ENCODE measurements at places on chromosomes 5 and 9.

DNA sequence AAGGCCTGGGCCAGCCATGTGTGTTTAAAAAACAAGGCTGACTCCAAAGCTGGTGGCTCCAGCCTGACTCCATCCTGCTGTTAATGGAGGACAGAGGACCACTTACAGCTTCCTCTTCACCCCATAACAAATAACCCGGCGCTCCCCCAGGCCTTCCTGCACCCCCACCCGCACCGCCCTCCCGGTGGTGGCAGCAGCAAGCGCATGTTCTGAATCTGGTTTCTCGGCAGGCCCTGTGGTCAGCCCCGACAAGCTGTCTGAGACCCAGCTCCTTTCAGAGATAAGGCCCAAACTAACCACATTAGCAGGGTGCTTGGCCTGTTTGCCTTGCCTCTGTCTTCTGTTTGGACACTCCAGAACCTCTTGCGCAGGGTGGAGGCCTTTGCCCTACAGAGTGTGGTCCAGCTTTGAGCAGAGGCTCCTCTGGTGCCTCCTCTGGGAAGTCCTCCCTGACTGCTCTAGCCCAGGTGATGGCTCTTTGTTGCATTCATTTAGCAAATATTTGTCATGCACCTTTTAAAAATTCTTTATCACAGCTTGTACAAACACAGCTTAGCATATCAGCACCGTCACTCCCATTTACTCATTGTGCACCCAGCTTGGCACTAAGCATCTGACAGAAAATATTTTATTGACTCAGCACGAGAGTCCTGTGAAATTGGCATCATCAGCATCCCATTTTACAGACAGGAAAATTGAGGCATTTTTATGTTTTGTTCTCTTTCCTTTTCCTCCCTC is 78.4 kb downstream of the NDFIP1 start:
- DNase-seq = no peak

DNA sequence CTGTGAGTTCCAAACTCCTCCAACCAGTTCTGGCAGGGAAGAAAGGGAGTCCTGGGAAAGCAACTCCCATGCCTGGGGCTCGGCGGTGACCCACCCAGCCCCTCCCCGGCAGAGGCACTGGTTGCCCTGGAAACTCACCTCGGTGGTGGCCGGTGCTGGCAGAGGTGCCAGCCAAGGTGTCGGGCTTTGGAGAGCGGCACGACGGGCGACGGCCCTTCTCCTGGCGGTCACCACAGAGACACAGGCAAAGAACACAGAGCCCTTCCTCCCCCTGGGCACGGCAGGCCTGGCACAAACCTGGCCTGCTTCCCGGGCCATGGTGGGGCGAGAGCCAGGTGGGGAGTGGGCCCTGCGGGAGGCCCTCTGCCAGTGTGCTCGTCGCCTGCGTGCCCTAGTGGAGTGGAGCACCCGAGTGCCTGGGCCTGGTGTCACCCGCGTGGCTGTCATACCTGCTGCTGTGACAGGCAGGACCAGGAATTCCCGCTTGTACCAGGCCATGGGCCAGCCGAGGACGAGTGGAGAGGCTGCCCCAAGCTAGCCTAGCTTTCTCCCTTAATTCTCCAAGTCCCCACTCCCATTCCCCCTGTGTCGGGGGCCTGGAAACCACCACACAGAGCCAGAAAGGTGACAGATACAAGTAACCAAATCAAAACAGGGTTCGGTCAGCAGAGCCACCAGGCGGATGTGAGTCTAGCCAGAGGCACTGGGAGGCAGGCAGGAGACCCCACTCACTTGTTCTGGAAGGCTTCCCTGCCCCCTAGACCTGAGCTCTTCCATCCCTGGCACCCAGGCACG is 8.2 kb upstream of the RALGDS start:
- no peak for DNase-seq

DNA sequence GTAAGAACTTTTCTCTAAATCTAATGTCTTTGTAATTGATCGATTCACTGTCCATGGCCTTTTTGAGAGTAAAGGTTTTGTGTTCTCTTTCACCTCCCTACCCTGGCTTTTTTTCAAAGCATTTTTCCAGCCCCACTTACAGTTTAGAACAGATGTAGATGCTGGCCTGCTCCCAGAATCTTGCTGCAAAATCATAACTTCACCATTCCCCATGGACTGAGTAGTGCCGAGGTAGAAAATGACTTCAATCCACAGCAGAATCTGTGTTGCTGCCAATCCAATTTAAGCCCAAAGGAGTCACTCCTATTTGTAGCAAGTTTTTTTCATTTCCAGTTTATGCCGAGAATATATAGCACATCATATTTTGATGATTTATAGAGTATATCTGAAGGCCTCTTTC is 46.5 kb upstream of the CEMIP2 start:
- DNase-seq = no peak

GRCh38 chr5:132380047-132380446 is 10.5 kb downstream of the SLC22A5 start:
- no peak for DNase-seq

GRCh38 chr9:111897601-111898137 is 1.1 kb downstream of the UGCG start:
- no peak for DNase-seq

GRCh38 chr9:37417857-37418618 is 4.5 kb upstream of the GRHPR start:
- no peak for DNase-seq

GRCh38 chr9:135647884-135648283 is 8.5 kb upstream of the GLT6D1 start:
- DNase-seq = no peak

GRCh38 chr5:87551911-87552310 is 139.2 kb upstream of the CCNH start:
- DNase-seq = no peak

GRCh38 chr5:167233507-167234220 is 1057.8 kb upstream of the WWC1 start:
- DNase-seq = no peak

DNA sequence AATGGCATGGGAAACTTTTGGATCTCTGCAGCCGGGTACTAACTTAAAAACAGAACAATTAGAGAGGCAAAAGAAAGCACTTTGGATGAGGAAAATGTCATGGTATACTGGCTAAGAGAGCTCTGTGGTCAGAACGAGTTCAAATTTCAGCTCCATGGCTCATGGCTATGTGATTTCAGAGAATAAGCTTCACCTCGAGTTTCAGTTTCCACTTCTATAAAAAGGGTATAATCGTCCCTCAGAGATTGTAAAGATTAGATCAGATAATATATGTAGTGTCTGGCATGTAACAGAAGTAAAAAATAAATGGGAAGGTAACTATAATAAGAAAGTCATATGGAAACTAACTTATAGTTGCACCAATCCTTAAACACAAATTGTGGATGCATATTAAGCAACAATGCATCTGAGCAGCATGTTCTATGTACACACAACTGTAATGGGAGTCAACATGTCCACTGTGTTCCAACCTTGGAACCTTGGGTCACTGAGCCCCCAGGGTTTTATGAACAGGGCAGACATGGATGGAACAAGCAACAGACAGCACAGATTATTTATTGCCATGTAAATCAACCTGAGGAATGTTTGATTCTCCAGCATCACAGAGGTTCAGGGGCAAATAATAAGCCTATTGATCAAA is 145.4 kb downstream of the MAPKAP1 start:
- DNase-seq = no peak

GRCh38 chr5:108415726-108416125 is 33.8 kb upstream of the FBXL17 start:
- DNase-seq = no peak

GRCh38 chr9:70315389-70315788 is 56.6 kb downstream of the SMC5 start:
- DNase-seq = no peak

- peak; percentile 58 for DNase-seq
These were observed 144.2 kb downstream of the PDZD2 start for GRCh38 chr5:31783086-31783645.

GRCh38 chr5:56159521-56159947 is 73.6 kb downstream of the ANKRD55 start:
- DNase-seq = no peak

GRCh38 chr5:109833946-109834345 is 144.2 kb downstream of the MAN2A1 start:
- no peak for DNase-seq

DNA sequence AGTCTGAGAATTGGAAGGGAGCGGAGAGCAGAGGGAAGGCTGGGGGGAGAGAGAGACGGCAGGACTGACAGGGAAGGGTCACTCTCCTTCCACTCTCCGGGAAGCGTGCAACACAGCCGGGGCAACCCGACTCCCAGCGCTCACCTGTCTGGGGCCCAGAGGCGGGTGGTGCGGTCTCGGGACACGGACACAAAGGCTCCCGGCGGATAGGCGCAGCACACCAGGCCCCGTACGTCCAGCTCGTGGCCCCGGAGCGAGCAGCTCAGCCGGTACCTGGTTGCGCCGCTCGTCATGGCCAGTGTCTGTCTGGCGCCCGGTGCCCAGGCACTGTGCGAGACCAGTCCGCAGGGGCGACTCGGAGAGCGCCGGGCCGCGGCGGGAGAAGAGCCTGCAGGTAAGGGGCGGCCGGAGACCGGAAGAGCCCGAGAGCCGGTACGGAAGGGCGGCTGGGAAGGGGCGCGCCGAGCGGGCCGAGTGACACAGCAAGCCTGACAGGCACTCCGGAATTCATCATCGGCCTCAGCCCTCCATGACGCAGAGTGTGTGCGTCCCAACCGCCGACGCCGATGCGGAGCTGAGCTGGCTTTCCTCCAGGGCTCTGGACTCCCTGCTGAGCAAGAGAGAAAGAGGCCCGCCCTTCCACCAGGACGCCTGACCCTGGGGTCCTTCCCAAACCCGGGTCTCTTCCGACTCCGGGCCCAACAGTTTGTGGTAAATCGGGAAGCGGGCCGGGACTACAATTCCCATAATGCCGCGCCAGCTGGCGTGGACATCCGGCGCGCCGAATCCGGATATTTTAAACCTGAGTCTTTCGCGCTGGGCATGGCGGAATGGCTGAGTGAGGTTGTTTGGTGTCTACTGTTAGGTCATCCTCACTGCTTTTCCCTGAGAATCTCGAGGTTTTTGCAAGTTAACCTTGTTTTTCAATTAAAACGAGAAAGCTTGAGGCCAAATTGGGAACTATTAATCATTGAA is at the start of gene PLAA:
Gene PLAA (minus strand): TSS at position 490 of the 975 bp plus-strand sequence. CDS start 197 bp downstream, at position 293.
- DNase-seq = peak; percentile 69

DNA sequence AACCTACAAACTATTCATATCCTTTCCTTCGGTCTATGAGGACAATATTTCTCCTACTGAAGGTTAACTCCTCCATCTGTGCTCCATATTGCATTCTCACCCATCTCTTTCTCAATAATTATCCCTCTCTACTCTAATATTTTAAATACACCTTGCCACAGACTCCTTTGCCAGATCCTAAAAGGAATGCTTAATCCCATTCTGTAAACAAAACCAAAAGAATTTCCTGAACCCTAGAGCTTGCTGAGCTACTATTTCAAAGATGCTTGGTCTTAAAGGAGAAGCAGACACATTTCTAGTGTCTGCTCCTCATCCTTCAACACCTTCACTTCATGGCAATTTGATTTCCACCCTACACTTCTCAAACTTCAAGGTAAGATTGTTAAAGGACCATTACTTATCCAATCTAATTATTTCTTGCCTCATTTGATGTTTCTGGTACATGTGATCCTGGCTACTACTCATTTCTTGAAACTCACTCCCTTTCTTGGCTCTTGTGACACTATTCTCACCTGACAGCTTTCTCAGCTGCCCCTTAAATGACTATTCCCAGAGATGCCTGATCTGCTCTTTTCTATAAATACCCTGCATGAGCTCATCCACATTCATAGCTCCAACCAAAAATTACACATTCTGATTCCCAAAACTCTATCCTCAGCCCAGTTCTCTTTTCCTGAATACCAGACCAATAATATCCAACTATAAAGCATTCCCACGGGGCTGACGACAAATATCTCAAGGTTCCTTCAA is 20.2 kb downstream of the HOMER1 start:
- no peak for DNase-seq

GRCh38 chr5:17802256-17802655 is 168.0 kb downstream of the TAF11L14 start:
- no peak for DNase-seq

- DNase-seq = no peak
These were observed 244.7 kb downstream of the BNC2 start for GRCh38 chr9:16625811-16626210.

DNA sequence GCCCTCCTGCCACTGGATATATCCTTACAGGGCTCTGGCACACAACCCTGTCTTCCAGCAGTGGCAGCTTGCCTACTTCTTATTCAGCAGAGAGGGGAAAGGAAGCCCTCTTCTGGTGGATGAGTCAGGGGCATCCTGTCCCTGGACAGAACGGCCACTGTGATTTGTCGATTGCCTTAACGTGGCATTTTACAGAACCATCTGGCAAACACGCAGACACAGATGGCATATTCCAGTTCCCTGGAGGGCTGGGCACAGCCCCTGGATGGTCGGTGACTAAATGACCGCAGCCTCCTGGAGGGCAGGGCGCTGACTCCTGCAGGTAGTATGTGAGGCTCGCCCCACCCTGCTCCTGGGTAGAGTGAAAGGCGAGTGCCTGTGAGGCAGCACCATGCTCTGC is 62.1 kb downstream of the DCP2 start:
- DNase-seq = peak; percentile 83

DNA sequence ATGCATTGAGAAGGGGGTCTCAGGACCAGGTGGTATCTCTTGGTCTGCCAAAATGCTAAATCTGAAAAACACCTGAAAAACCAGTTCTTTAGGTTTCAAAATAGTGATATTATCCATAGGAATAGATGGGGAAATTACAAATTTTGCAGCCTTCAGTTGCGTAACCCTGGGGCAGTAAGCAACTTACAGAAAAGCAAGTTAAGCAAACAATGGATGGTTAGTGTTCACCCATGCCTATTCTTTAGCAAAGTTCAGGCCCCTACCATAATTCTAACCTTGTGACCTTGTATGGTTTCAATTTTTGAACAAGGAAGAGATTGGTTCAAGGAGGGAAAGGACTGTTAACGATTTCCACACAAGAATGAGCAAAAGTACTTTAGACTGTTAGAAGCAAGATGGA is 24.5 kb downstream of the GLRX start:
- no peak for DNase-seq
